IMR-90 (cell line): ENCODE measurements at places on chromosomes 11 and 22. TPM values are rescaled to one million over a fixed set of nuclear protein-coding genes. Genes with fewer than 3 reads are reported as not detected.

Gene OR52I2
- not detected in 2 replicates for polyA plus RNA-seq

Gene ZP1
- polyA plus RNA-seq, result 1.2 and 1.6 TPM in 2 replicates

Gene BACE1-AS
- polyA plus RNA-seq, result 2.4 and 2.9 TPM in 2 replicates

Gene C1QTNF5
- polyA plus RNA-seq, result 5.4 and 5.8 TPM in 2 replicates

Gene NXPE1
- polyA plus RNA-seq, result not detected in 2 replicates

Gene SCARF2
- polyA plus RNA-seq, result 37.0 and 55.8 TPM in 2 replicates

DNA sequence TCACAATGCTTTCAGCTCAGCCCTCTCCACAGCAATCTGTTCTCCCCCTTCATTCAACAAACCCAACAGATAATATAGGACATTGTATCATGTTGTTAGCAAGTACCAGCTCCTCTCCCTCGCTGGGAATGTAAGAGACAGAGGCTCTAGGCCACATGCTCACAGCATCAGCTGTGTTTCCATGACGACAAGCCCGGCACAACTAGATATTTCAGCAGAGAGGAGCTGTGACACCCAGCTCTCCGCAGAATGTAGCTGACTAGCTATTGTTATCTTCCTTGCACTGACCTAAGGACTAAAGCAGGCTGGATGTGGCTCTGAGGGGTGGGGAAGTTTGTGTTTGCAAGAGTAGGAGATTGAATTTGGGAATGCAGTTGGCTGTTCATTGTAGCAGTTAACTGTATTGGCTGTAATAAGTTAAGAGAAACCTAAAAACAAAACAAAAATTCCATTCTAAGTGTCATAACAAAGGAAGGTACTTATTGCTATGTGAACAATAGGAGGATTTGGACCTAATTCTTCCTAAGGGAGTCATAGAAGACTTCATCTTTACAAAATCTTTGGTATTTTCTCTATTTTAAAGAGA lies 28.0 kb upstream of the RRAS2 start:
- no peak overlapping the region for H3K4me3 ChIP-seq
- no peaks in the 10 kb centered on the region for H3K4me1 ChIP-seq
- H3K27ac ChIP-seq, result no peak overlapping the region
- no peaks in the 10 kb centered on the region for H3K36me3 ChIP-seq
- H3K27me3 ChIP-seq, result no peaks in the 10 kb centered on the region
- DNase-seq, result peak; percentile 89

DNA sequence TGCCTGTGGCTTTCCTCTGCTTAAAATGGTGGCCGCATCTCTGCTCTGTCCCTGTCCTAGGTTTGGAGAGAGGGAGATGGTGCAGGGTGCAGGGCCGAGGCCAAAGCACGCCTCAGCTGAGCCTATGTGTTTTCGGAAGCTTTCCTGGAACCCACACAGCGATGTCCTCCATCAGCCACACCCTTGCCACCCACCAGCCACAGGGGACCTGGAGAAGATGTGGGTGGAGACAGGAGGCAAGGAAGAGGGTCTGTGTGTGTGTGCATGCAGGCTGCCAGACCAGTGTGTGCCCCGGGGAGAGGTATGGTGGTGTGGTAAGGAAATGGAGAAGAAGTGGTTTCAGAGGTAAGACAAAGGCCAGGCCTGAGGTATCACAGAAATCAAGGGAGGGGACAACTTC lies 155.7 kb downstream of the TBC1D22A start:
- H3K4me3 ChIP-seq, result no peak overlapping the region
- no peak for DNase-seq
- no peaks in the 10 kb centered on the region for H3K4me1 ChIP-seq
- no peaks in the 10 kb centered on the region for H3K27me3 ChIP-seq
- H3K36me3 ChIP-seq, result peaks cover 11% of the 10 kb centered on the region

DNA sequence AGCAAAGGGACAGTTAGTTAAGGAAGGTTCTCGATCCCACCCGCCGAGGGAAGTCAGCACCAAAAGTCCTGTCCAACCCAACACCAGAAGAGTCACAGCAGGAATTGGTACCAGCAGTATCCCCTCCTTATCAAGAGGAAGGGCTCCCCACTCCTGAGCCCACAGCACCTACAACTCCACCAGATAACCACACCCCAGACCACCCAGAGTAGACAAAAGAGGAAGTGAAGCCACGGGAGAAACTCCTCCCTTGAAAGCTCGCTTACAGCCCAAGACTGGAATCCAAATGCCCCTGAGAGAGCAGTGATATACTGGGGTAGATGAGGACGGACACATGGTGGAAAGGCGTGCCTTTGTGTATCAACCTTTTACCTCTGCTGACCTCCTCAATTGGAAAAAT lies 7.3 kb upstream of the CD5 start:
- peaks cover 8% of the 10 kb centered on the region for H3K27me3 ChIP-seq
- H3K36me3 ChIP-seq, result no peaks in the 10 kb centered on the region
- no peak for DNase-seq
- no peak overlapping the region for H3K4me3 ChIP-seq

GRCh38 chr11:28696591-28696990 lies 588.4 kb downstream of the METTL15 start:
- H3K4me3 ChIP-seq, result no peak overlapping the region
- H3K27ac ChIP-seq, result peak overlapping the region; percentile 3; the same call in 1 of the 2 replicates
- DNase-seq, result peak; percentile 10
- no peaks in the 10 kb centered on the region for H3K27me3 ChIP-seq
- peaks cover 9% of the 10 kb centered on the region for H3K4me1 ChIP-seq
- no peaks in the 10 kb centered on the region for H3K36me3 ChIP-seq
